Endodermal cell (in vitro differentiated cells): ENCODE measurements at places on chromosomes 7 and 10.
A peak's percentile ranks its signal among the peaks of the same experiment; 100 is the strongest.

- no peak overlapping the region for H3K27ac ChIP-seq
- H3K36me3 ChIP-seq = no peaks in the 10 kb centered on the region
- peaks cover 3% of the 10 kb centered on the region for H3K4me1 ChIP-seq
- H3K4me3 ChIP-seq = no peak overlapping the region
- DNase-seq = peak; percentile 84
These were observed 244.3 kb downstream of the MTERF1 start for GRCh38 chr7:91636129-91636724.

DNA sequence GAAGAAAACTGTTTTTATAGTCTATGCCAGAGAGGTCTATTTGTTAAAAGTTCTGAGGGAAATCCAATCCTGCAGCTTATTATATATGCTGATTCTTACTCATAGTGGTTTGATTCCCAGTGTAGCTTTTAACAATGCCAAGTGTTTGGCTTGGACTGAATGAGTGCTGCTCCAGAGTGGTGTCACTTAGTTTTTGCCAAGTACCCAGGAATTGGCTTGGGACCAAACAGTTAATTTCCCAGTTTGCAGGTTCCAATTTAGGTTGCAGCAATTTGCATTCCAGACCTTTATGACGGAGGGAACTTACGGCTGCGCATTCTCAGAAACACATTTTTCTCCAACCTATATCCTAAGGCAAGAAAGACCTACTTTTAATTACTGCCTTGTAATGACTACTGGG is 32.4 kb downstream of the NSUN6 start:
- H3K27ac ChIP-seq = no peak overlapping the region
- peaks cover 46% of the 10 kb centered on the region for H3K36me3 ChIP-seq
- no peaks in the 10 kb centered on the region for H3K27me3 ChIP-seq
- peaks cover 3% of the 10 kb centered on the region for H3K4me1 ChIP-seq
- H3K4me3 ChIP-seq = no peak overlapping the region
- DNase-seq = no peak

DNA sequence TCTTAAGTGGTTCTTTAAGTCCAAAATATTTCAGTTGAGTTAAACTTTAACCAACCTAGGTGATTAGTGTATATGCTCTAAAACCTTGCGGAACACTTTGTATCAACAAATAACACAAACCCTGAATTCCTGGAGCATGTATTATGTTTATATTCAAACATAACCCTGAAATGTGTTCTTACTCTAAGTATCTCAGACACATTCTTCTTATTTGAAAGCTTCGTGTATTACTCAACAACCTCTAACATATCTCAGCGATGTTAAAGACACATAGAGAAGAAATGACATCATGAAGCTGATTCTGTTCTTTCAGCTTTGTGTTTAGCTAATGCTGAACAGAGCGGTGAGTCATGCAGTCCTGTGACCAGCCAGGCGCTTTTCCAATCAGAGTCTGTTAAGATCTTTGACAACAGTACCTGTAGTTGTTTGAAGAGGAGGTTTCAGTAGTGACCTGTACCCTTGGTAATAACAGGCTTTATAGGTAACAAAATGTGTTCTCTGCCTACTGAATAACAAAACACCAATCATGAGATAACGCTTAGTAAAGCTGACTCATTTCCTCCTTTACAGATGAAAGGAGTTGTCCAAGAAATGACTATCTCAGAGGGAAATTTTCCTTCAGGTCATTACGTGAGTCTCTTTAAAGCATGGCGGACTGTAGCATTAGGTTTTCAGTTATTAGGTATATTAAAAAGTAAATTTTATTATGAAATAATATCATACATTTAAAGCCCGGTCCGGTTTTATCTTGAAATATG is 67.3 kb upstream of the KLF6 start:
- no peaks in the 10 kb centered on the region for H3K36me3 ChIP-seq
- H3K4me3 ChIP-seq = no peak overlapping the region
- peaks cover 8% of the 10 kb centered on the region for H3K4me1 ChIP-seq
- H3K27me3 ChIP-seq = no peaks in the 10 kb centered on the region

DNA sequence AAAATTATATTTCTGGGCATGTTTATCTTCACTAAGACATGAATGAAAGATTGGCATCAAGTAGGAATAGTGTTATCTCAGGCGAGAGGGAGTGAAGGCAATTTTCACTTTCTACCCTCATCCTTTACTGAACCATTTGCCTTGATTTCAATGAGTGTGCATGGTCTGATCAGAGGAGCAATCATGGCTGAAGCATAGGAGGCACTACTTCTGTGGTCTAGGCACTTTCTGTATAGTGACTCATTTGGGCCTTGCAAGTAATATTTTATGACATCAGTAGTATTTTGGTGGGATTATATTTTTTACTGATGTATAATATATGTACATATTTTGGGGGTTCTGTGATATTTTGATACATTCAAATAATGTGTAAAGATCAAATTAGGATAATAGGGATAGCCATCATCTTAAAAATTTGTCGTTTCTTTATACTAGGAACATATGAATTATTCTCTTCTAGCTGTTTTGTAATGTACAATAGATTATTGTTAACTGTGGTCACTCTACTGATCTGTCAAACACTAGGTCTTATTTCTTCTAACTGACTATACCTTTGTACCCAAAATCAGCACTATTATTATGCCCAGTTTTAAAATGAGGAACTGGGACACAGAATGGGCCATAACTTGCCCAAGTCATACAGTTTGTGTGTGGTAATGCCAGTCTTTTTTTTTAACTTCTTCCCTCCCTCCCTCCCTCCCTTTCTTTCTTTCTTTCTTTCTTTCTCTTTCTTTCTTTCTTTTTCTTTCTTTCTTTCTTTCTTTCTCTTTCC is 101.9 kb downstream of the RAB11FIP2 start:
- peaks cover 3% of the 10 kb centered on the region for H3K27me3 ChIP-seq
- no peak overlapping the region for H3K27ac ChIP-seq
- H3K36me3 ChIP-seq = no peaks in the 10 kb centered on the region
- DNase-seq = no peak
- no peaks in the 10 kb centered on the region for H3K4me1 ChIP-seq
